ENCODE measurements at places on chromosomes 5 and 9.

DNA sequence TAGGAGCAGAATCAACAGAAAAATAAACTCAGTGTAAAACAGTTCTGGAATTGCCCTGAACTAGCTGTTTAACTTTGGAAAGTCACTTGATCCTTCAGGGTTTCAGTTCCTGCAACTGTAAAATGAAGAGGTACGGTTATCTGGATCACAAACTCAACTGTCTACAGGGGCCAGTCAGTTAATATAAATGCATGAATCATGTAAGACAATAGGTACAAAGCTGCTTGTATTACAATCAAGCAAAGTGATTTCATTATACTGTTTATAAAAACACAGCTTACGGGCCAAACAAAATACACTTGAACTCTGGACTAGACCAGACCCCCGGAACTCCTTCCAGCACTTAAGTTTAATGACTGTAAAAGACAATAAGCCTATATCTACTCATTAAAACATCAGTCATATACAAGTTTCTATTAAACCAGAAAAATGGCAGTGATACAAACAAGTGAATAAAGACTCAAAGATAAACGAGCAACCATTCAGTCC lies 73.0 kb downstream of the MRPS27 start:
- no peak for DNase-seq

DNA sequence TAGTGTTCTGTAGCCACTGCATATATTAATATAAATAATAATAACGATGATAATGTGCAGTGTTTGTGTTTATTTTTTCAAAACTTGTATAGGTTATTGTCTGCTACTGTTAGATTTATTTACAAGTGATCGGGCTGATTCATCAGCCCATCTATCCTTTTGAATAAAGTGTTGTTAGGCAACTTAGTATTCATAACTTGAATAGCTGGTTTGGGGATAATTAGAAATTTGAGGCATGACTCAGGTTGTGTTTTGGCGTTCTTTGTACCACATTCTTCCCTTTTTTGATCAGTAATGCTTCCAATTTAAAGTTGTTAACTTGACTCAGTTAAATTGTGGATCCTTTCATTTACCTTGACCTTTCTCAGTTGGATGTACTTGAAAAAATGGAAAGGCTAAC lies 69.7 kb downstream of the FOCAD start:
- DNase-seq = no peak

DNA sequence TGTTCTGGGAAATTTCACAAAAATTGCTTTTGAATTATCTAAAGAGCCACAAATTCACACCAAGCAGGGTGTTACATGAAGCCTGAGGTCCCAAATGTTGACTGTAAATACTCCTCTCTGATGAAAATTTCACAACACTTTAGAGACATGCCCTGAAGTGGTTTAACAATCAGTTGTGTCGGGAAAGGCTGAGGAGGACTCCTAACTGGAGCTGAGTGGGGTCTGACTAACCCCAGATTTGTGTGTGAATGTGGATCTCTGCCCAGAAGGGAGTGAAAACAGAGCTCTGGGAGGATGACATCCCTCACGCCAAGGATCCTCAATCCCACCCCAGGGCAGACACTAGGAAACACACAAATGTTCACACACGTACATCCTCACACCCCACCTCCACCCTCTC lies 31.1 kb upstream of the GRXCR2 start:
- no peak for DNase-seq

- DNase-seq = no peak
These were observed 65.5 kb upstream of the SPTLC1 start for GRCh38 chr9:92180669-92181181.

DNA sequence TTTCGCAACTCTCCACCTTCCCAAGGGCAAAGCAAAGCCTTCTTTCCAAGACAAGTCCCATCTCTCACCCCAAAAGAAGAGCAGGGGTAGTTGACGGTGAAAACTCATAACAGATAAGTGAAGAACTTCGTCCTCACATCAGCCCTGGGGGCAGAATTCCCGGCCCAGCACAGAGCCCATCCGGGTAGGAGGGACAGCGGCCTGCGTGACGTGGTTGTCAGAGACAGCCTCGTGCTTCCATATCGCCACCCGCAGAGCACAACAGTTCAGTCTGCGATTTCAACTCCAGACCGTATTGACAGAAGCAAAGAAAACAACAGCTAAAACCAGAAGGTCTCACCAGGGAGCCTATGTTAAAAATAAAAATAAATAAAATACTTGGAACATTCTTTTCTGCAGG lies 273.2 kb downstream of the SYK start:
- no peak for DNase-seq

DNA sequence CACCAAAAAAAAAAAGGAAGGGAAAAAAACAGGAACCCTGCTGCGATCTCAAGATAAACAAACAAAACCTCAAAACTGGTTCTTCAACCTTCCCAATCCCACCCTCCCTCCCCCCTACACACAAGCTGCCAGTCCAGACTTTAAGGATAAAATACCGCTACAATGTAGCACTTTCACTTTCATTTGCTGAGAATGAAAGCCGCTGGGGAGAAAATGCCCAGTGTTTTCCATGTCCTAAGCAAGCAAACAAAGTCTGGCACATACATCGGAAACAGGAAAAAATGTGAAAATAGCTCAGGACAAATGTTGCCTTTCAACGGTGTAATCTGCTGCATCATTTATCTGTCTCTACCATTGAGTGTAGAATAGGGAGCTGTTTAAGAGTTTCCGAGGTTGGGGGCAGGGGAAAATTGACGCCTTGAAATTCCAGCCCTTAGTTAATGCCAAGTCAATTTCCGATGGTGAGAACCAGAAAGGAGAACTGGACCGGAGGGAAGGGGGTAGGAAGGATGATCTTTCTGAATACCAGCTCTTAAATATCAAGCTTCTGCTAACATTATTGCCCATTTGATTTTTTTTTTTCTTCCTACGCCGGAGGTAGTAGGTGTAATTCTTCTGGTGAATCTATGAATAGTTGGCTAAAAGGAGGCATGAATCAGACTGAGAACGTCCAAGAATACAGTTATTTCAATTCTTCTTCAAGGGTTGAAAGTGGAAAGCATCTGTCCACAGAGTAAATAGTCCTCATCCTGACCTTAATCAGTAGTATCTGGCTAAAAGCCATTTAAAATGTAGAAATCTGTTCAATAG lies 1.2 kb upstream of the ADAMTS6 start:
- DNase-seq = peak; percentile 26

- DNase-seq = no peak
These were observed 820.8 kb upstream of the EDIL3 start for GRCh38 chr5:85205430-85205829.

GRCh38 chr5:171080186-171080938 lies 218.5 kb downstream of the RANBP17 start:
- no peak for DNase-seq

GRCh38 chr5:164721116-164721515 lies 1215.7 kb downstream of the MAT2B start:
- DNase-seq = no peak

DNA sequence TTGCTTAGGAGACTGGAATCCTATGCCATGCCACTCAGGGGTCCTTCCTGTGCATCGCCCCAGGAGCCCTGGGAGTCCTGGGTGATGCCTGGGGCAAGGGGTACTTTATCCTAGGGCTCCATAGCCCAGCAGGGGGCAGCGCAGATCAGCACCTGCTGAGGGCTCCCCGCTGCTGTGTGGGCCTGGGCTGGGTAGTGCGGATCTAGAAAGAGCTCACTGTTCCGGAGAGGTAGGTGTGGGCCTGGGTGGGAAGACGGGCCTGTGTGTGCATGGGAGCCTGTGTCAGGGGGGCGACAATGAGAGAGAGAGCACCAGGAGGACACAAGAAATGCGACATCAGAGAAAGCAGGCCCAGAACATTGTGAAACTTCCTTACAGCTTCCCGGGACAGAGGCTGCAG lies 11.4 kb upstream of the DAB2IP start:
- DNase-seq = no peak

DNA sequence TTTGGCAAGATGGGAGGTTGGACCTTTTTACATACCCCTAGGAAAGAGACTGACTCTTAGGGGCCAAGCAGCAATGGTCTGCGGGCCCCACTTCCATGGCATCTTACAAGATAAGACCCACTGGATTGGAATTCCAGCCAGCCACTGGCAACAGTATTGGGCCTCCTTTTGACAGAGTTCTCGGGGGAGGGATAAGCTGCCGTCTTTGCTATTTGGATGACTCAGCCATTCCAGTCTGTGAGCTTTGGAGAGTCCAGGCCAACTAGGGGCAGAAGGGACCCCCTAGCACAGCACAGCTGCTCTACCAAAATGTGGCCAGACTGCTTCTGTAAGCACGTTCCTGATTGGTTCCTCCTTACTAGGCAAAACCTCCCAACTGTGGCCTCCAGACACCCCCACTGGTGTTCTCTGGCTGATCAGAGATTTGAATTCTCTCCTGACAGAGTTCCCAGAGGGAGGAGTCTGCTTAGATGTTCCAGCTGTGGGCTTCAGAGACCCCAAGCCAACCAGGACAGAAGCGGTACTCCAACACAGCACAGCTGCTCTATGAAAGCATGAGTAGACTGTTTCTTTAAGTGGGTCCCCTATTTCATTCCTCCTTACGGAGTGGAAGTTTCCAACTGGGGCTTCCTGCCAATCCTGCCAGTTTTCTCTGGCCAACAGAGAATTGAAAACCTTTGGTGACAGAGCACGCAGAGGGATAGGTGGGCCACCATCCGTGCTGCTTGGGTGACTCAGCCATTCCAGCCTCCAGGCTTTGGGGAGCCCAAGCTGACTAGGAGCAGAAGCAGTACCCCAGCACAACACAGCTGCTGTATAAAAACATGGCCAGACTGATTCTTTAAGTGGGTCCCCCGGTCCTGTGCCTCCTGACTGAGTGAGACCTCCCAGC lies 672.1 kb upstream of the RIOK2 start:
- DNase-seq = no peak

DNA sequence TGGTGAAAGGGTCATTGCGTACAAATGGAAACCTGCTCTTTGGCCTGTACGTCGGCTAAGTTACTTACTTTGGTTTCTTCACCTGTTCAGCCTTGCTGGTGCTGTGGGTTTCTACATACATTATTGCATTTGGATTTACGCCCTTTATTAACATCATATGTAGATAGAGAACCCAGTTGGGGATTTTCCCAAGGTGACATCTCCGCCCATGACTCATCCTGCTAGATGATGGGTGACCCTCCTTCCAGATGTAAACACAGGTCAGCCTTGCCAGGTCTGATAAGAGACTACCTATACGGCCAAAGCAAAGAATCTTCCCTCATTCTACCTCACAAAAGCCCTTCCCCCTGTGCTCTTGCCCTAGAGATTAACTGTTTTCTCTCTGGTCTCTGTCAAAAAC lies 360.9 kb downstream of the KDM4C start:
- no peak for DNase-seq
